ENCODE measurements at places on chromosomes 4 and X.

DNA sequence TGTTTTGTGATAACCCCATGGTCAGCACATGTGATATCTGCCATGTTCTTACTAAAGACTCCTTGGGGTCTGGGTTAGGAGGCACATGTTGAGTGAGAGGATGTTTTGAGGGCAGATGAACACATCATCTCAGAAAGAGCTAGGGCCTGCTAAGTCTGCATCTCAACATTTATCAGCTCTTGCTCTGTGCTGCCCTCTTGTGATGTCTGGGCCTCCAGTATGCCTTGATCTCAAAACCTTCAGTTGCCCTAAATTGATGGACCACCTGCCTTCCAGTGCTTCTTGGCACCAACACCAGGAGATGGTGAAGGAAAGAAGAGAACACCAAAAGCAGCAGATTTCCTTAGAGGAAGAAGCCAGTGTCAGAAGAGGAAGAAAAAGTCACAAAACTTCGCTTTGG lies 22.5 kb downstream of the MID1 start:
- peak; percentile 17 for DNase-seq

GRCh38 chrX:22424919-22425318 lies 152.2 kb downstream of the CBLL2 start:
- no peak for DNase-seq

DNA sequence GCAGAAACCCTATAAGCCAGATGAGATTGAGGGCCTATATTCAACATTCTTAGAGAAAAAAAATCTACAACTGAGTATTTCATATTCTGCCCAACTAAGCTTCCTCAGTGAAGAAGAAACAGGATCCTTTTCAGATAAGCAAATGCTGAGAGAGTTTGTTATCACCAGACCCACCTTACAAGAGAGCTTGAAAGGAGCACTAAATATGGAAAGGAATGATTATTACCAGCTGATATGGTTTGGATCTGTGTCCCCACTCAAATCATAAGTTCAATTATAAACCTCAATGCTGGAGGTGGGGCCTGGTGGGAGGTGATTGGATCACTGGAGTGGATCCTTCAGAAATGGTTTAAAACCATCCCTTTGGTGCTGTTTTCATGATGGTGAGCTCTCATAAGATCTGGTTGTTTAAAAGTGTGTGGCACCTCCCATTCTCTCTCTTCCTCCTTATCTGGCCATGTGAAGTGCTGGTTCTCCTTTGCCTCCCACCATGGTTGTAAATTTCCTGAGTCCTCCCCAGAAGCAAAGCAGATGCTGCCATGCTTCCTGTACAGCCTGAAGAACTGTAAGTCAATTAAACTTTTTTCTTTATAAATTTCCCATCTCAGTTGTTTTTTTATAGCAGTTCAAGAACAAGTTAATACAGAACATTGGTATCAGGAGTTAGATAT lies 144.2 kb downstream of the MSN start:
- DNase-seq: no peak

GRCh38 chr4:104494822-104495559 lies at the start of gene CXXC4:
Gene CXXC4, minus strand, starts transcription at chr4:104494894. Its CDS starts 3,092 bp downstream, at chr4:104491802.
- no peak for DNase-seq

DNA sequence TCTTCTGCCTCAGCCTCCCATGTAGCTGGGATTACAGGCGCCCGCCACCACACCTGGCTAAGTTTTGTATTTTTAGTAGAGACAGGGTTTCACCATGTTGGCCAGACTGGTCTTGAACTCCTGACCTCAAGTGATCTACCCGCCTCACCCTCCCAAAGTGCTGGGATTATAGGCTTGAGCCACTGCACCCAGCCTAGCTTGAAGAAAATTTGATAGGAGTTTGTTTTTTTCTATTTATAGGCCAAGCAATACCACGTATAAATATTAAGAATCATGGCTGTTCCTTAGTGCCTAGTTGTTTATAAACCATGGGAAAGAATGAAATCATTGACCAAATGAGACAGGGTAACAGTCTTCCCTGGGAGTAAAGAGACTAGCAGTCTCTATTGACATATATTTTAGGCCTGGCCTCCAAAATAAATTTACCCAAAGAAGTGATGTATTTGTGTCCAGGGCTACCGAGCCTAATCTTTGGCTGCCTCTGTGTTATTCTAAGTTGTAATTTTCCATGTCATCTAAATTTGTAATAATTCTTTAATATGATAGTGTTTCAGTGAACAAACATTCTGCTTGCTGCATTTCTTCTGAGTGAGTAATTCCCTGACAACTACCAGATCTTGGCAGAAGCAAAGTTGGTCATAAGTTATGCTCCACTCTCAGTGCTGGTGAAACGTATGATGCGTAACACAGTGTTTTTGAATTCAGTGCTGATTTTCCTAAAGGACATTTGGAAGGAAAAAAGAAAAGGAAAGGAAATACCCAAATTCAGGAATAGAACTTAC lies 10.3 kb downstream of the PKD2 start:
- DNase-seq: no peak

GRCh38 chr4:7779432-7779768 lies 160.3 kb downstream of the AFAP1 start:
- DNase-seq: no peak

GRCh38 chr4:151797131-151797530 lies 36.3 kb upstream of the GATB start:
- DNase-seq: no peak

DNA sequence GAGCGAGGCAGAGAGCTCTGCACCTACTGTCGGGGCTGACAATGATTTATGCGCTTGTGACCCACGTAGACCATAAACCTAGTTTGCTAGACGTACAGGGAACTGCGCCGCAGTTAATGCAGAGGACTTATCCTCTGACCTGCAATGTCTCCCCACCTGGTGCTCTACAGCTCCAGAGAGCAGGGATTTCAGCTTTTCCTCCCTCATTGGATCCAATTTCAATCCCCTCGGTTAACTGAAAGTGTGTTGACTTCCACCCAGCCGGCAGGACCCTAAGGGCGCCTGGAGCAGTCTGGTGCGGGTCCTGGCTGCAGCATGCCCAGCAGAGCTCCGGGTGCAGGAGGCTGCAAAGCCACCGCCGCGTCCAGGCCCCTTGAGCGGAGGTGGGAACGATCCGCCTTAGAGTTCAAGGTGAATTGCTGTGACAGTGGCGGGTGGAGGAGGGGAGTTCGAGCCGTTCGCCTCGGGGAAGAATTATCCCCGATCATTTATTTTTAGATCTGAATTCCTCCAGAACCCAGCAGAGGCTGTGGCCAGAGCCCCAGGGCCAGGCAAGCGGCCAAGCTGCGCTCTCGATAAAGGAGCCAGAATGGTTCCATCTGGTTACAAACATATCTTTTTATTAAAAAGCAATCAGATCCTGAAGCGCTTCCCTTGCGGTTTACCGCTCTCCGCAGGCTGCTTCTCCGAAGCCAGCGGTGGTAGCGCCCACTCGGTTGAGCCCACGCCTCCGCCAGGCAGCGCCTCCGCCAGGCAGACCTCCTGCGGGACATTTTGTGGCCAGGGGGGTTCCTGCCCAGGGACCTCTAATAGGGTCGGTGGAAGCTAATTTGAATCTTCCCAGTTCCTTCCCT lies 66.0 kb downstream of the FBXO8 start:
- no peak for DNase-seq

GRCh38 chr4:77190053-77190452 lies 33.0 kb downstream of the CCNG2 start:
- DNase-seq: no peak

GRCh38 chr4:137389911-137390520 lies 142.3 kb downstream of the PCDH18 start:
- DNase-seq: no peak

DNA sequence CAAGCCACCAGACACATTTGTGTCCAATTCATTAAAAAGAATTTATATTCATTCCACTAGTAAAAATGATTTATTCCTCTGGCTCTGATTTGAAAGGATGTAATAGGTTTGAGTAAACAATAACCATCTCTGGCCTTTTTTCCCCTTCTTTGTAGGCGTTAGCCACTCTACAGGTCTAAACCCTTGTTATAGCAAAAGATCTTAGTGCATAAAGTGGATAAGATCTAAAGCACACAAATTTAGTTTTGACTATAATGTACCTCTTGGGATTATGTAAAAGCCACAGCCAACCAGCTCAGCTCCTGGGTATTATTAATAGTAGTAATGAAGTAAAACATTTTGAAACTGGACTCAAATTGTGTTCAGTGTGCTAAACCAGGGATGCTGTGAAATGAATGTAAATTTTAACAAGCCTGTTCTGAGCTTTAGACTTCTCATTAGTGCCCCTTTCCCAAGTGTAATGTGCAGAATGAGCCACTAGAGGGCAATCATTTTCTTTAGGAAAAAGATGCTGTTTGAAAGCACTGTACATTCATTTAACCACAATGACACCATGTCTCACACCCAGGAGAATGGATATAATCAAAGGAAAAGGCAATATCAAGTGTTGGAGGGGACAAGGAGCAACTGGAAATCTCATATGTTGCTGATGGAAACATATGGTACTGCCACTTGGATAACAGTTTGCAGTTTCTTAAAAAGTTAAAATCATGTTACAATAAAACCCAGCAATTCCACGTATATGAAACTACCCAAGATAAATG lies 69.7 kb downstream of the KLHL8 start:
- DNase-seq: peak; percentile 57

GRCh38 chr4:87811977-87812376 lies 12.6 kb downstream of the IBSP start:
- no peak for DNase-seq

GRCh38 chr4:38526412-38526811 lies 137.6 kb upstream of the KLF3 start:
- DNase-seq: no peak

DNA sequence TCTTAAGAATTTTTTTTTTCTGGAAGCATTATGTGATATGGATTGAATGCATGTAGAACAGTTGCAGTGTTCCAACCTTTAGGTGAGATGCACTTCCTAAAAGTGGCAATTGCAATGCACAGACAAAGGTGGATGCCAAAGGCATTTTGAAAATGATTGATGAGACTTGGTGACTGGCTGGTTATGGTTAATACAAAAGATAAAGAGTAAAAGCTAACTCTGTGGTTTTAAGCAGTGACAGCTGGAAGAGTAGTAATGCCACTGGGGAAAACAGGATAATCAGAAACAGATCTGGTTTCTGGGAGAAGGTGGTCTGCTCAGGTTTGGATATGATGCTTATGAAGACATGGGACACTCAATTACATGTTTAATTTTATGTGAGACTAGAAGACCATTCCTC lies 345.6 kb downstream of the RPA4 start:
- DNase-seq: no peak

DNA sequence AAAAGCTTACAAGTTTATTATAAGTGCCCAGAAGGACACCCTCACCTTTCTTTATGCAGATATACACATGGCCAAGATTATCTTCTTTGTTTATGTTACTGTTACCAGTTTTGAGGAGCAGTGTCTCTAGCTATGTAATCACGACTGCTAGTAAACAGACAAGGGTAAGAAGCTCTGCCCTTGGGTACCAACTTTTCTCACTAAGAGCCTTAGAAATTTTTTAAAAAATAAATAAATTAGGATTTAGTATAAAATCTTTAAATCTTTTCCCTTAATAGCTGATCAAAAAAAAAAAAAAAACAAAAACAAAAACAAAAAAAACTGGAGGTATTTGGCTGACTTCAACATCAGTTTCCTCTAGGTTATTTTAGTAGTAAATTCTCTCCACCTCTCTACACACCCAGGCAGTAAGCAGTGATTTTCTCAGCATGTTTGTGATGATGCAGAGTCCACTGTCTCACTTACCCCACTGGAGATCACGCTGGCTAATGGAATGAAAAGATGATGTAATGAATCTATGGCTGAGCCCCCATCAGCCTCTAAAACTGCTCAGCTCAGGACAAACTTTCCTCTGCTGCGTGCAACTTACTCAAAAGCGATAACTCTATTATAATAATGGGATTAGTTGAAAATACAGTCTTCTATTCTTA lies 125.9 kb downstream of the FRYL start:
- no peak for DNase-seq

DNA sequence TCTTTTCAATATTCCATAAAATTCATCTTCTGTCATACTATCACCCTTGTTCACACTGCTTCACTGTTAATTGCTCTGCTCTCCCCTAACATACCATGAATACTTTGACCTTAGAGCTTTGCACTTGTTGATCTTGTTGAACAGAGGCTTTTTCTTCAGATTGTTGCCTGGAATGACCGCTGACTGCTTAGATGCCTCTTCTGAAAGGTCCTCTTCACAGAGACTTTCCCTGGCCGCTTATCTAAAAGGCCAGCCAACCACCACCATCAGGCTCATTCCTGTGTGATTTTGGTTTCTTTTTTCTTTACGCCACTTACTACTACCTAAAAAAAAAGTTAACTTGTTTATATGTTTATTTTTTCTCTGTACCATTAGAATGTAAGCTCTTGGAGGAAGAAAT lies 667.7 kb downstream of the STPG2 start:
- DNase-seq: no peak

- DNase-seq: no peak
Observed at GRCh38 chr4:38534344-38535045, 129.5 kb upstream of the KLF3 start.

GRCh38 chr4:2848449-2848848 lies 4.8 kb downstream of the ADD1 start:
- no peak for DNase-seq

DNA sequence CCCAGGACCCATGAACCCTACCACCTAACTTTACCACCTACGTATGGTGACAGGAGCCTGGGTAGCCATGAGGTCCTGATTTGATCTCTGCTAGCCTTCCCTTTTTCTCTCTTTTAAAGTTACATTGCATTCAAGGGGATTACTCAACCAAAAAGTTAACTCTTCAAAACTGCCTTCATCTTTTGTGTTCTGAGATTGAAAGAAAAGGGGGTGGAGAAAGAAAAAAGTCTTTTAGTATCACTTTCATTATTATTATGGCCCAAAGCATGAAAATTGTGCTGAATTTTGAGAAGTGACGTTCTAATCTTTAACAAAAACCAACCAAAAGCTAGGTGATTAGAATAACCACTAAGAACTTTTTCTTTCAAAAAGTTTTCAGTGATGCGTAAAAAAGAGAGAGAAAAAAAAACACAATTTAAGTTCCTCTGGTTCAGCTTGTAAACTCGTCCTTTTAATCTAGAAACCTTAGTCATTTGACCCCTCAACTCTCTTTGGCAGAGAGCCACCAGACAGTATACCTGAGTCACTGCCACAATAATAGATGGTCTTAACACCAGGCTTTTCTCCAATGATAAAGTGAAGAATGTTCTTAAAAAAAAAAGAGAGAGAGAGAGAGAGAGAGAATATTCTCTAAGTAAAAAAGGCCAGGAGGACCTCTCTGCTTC lies 347.4 kb upstream of the FGF13 start:
- DNase-seq: no peak
